ENCODE measurements at places on chromosomes 6 and 20.

- DNase-seq, result no peak
Observed at GRCh38 chr6:140208286-140208685, 833.8 kb upstream of the CITED2 start.

DNA sequence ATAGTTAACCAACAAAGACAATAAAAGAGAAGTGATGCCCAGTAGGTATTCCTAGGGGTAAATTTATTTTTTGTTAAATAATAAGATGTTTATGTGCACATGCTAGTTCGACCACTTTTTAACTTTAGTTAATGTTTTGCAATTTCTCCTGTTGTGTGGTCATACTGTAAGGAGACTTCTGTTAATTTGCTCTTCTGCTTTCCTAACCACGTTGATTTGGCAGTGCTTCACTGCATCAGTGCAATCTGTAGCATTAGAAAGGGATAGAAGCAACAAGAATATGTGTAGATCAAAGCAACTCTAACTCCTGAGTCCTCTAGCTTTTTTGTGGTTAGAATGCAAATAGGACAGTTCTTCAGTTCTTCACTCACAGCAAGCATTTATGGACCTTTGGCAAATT lies 13.9 kb downstream of the MYB start:
- DNase-seq, result no peak

DNA sequence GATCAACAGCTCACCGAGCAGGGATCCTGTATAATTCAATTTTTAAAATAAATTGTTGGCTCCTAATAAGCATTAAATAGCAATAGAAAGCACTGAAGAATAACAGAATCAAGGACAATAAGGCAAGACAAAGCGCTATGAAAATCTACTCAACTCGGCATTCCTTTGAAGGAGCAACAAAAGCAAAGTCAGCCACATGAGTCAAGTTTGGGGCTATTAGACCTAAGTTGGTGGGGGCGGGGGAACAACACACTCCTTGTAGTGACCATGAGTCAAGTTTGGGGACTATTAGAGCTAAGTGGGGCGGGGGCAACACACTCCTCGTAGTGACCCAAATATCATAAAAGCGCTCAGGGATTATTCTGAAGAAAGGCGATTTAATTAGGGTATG lies 120.0 kb downstream of the FOXC1 start:
- no peak for DNase-seq

GRCh38 chr6:150925976-150926375 lies 60.5 kb downstream of the MTHFD1L start:
- DNase-seq, result no peak

- no peak for DNase-seq
Observed at GRCh38 chr6:123997223-123997622, 193.6 kb downstream of the NKAIN2 start.

DNA sequence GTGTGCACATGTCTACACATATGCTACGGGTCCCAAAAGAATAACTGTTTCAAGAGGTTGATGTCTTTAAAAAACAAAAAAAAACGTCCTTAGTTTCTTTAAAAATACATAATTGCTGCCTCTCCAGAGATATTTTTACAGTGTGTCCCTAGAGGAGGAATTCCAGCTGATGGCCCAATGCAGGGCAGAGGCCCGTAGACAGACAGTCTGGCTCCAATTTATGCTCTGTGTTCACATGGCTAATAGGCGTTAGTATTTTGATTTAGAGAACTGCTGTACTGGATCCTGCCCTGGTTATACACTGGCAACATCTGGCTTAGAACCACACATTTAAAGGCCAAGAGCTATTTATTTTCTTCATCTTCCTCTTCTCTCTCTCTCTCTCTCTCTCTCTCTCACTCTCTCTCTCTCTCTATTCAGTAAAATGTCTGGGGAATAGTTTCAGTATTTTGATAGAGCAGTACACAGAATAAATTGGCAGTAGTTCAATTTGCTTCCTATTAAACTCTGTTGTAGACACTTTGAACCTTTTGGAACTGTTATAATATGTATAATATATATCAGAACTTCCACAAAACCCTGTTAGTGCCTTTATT lies 260.6 kb downstream of the EYA4 start:
- no peak for DNase-seq
